ENCODE measurements at places on chromosomes 6 and 20.

DNA sequence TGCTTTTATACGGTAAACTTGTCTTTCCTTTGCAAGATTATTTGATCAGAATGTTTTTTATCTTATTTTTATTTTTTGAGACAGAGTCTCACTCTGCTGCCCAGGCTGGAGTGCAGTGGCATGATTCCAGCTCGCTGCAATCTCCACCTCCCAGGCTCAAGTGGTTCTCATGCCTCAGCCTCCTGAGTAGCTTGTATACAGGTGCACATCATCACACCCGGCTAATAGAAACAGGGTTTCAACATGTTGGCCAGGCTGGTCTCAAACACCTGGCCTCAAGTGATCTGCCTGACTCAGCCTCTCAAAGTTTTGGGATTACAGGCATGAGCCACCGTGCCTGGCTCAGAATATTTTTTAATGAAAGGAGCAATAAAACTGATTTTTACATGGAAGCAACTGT lies 8.9 kb upstream of the LPIN3 start:
- DNase-seq, result no peak

DNA sequence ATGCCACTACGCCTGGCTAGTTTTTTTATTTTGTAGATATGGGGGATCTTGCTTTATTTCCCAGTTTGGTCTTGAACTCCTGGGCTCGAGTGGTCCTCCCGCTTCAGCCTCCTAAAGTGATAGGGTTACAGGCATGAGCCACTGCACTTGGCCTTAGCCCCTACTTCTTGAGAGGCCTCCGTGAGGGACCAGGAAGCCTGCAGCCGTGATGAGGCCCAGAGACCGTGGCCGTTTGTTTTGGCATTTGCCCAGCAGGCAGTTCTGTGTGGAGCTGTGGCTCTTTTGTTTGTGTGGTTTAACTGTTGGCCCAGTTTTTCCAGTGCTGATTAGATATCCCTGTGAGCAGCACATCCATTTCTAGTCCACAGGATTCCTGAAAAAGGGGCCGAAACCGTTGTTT lies 39.8 kb downstream of the SRSF3 start:
- DNase-seq, result no peak

- DNase-seq, result no peak
These were observed 175.8 kb upstream of the RALGAPA2 start for GRCh38 chr20:20888266-20888656.

DNA sequence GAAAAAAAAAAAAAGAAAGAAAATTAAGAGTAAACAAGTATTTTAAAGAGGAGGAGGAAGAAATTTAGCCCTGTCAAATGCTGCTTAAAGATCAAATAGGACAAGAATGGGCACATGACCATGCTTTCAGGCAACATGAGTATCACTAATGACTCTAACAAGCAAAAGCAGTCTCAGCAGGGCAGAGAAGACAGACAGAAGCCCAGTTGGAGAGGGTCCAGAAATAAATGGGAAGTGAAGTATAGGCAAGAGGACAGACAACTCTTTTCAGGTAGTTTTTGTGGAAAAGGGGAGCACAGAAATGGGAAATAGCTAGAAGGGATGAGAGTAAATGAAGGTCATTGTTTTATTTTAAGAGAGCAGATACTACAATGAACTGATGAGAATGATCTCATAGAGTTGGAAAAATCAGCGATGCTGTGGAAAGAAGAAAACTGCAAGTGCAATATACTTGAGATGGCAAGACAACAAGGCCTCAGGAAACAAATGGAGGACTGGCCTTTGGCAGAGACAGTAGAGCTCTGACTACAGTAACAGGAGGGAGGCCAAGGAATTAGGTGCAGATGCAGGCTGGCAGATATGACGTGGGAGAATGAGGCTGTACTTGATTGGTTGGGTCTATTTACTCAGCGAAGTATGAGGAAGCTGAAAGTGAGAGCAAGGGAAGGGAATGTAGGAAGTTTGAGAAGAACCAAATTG lies 40.3 kb downstream of the KIF6 start:
- DNase-seq, result peak; percentile 50

All from NCI-H446 treated with DMSO at 0.1 percent for 48 hours (cell line).